ENCODE measurements at places on chromosomes 5 and 9.

GRCh38 chr5:149345892-149346222, 558 bp downstream of the GRPEL2 start:
- no peak for DNase-seq

DNA sequence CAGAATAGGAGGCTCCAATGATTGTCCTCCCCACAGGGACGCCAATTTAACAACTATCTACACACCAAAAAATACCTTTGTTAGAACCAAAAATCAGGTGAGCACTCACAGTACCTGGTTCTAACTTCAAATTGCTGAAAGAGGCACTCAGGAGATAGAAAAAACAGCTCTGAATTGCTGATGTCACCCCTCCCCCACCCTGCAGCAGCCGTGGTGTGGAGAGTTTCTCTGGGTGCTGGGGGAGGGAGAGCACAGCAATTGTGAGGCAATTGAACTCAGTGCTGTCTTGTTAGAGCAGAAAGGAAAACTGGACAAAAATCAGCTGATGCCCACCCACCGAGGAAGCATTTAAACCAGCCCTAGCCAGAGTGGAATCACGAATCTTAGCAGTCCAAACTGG, 41.8 kb downstream of the TNFSF8 start:
- DNase-seq = no peak

DNA sequence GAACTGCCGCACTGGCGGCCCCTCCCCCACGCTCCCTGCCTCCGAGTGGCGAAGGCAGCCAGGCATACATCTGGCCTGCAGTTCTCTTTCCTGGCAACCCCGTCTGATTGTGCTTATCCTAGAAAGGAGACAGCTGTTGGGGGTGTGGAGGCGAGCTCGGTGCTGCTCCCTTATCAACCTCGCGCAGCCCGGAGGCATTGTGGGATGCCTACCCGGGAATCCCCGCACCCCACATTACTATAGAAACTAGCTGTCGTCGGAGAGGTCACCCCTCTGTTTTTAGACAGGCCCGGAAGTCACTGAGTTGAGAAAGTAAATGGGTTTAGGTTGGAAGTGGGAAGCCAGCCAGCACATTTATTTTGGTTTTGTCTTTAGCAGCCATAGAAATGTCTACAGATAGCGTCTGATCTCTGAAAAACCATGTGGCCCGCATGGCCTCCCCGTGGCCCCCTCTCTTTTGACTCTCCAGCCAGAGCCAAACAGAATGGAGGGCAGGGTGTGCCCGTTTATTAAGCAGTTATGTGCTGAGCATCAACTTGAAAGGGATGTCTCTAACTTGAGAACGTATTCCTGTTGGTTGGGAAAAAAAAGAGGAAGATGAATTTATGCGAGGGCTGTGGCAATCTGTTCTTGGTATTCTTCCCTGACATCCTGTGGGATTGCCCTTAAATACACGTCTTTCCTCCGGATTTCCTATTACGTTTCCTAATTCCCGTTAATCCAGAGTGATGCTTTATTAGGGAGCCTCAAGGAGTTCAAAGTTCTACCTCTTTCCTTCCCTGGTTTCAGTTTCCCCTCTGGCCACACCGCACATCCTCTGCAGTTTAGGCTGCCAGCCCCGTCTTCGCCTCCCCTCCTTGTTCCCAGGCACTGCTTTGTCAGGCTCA, 3.9 kb downstream of the STC2 start:
- DNase-seq = no peak

GRCh38 chr5:95401626-95402025, 10.5 kb downstream of the FAM81B start:
- DNase-seq = no peak

DNA sequence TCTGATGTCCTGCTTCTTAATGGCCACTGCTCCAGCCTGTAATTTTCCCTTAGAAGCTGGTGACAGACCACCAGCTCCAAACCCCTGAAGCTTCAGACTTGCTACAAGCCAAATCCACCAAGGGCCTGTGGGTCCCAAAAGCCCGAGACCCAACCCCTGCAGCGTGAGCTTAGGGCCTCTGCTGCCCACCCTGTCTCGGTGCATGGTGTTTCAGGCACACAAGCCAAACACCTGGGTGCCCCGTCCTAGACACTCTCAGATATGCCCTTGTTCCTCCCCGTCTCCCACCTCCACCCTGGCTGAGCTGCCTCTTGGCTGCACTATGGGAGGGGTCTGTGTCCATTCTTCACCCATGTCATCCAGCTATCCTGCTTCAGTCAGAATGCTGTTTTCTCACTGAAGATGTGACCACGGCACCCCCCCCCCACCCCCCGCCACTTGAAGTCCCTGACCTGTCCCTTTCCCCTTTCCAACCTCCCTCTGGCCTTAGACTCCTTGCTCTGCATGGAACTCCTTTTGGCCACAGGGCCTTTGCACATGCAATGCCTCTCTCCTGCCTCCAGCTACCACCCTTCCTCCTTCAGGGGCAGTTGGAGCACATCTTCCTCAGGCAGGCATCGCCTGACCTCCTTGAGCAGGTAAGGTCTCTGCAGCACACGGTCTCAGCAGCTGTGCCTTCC, 55.8 kb downstream of the ZNF354C start:
- no peak for DNase-seq

DNA sequence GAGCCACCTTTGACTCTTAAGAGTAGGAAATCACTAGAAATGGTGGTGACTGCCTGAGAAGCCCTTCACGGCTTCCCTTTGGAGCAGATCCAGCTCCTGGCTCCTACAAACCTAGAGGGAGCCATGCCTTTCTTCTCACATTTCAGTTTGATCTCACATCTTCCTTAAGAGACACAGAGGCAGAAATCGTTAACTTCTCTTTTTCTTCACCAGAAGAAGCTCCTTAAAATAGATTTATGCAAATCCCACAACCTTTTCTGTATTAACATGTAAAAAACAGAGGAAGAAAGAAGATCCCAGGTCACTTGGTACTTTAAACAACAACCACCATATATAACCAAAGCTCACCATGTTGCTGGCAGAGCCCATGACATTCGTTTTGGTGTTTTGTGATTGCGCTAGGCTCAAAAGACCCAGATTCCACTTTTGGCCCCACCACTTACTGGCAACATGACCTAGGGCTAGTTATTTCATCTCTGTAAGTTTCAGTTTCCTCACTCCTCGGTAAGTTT, 29.6 kb downstream of the PAX5 start:
- no peak for DNase-seq

- DNase-seq = no peak
Observed at GRCh38 chr5:136132087-136132486, 558 bp upstream of the SMAD5 start.

- no peak for DNase-seq
Observed at GRCh38 chr9:86943201-86944113, 3.8 kb downstream of the GAS1 start.

- DNase-seq = no peak
Observed at GRCh38 chr5:135979510-135979909, 24.7 kb upstream of the LECT2 start.

GRCh38 chr5:104789366-104789765, 1226.8 kb upstream of the NUDT12 start:
- DNase-seq = no peak

GRCh38 chr9:136133191-136133958, 14.7 kb upstream of the TMEM250 start:
- DNase-seq = no peak

DNA sequence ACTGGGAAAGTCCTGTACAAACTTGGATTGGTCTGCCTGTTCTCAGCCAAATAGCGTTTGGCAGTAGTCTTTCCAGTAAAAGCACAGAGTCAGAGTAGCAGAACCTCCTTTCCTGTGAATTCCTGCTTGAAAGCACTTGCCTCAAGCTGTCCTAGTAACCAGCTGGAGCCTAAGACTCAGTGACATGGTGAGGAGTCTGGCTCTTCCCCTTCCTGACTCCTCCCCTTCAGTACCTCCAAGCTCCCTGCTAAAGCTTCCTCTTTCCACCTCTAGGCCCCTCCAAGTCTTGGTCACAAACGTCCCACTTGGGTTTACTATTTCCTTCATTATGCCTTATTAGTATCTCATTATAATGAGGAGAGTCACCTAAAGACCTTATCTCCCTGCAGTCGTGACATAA, 21.4 kb upstream of the FAM81B start:
- DNase-seq = no peak

DNA sequence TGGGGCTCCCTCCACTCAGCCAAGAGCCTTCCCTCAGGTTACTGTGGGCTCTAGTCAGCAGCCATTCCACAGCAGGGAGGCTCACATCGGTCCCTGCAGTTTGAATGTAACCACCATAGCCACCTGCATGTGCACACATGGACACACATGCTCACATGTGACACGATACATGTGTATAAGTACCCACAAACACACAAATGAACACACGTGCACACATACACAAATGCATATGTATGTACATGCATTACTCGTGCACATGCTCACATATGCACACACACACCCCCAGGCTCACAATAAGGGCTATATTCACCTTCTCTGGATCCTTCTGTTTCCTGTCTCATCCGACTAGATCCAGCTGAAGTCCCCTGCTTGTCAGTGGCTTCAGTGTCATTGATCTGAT, 36.2 kb downstream of the UBE2QL1 start:
- DNase-seq = no peak
